ENCODE measurements at places on chromosomes 7 and 10.

DNA sequence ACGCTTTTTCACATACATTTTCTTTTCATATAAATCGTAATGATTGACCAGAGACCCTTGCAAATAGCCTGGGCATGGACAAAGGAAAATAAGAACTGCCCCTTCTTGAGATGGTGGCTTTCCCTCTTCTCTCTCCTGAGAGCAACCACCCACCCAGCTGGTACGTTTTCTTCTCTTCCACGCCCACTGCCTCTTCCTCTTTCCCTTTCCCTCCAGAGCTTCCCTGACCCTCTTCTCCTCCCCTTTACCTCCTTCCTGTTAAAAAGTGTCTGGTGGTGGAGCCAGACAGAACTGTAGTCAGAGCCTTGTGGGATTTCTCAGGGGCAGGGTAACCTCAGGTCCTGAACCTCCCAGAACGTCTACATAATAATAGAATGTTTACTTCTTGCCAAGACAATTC lies 23.2 kb downstream of the GPR141 start:
- ATAC-seq: no peak

DNA sequence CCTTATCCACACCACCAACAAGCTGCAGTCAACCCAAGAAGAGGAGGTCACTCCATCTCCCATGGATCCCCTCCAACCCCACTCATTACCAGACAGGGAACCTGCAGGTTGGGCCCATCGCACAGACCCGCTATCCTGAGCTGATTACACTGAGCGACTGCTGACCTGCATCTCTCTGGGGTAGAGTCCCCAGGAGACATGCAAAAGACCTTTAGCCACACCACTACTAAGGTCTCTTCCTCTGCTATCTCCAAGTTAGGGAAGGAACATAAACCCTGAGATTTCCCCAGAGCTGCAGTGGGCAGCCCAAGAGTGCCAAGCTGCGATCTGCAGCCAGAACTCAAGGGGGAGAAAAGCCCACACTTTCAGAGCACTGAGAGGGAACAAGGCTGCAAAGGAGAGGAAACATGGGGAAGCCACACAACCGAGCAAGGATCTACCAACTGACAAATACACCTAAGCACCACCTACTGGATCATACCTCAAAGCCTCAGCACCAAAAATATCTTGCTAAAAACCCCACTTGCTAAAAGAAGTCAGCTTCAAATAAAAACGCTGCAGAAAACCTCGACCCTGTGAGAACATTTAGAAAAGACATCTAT lies 298.2 kb downstream of the SORCS1 start:
- no peak for ATAC-seq

DNA sequence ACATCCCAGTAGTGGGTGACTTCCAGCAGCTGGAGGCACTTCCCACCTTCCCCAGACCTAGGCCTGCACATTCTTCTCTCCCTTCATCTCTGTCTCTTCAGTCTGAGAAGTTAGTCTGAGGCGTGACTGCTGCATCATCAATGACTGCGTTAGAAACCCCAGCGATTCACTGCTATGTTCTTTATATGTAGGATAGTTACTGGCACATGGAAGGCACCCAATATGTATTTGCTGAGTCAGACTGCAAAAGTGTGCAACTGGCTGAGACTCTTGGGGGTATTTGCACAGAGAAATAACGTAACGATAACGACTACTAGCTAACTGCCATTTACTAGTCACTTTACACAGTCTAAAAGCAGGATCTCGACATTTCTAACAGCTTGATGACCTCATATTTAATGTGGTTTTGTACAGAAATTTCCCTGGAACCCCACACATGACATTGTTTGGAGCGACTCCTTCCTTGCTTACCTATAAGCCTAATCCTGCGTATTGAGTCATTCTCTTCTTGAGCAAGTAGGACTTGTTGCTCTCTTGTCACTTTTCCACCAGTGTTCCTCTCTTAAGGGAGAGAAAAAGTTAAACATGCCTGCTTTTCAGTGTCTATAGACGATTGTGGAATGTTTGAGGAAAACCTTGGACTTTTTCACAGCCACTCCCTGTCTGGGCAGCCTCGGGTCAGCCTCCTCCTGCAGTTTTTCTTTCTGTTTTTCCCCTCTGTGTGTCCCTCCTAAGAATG lies 45.5 kb downstream of the THNSL1 start:
- peak; percentile 14 for ATAC-seq

DNA sequence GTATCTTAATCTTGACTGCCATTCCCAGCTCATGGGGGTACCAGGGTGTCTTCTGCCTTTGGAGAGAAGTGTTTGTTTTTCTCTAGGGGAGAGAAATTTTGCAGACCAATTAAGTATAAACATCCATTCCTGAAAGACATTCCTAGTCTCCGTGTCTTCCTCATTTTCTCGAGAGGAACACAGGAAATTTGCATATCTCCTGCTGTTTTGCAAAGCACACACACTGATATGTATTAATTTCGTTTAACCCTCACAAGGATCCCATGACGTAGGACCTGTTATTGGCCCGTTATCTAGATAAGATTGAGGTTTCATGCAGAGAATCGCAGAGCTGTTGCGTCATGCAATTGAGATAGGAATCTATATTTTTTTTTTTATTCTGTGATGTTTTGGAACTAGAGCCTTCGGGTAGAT lies 944 bp downstream of the RHBDD2 start:
- peak; percentile 42 for ATAC-seq

GRCh38 chr10:32976338-32976737 lies 18.3 kb upstream of the ITGB1 start:
- ATAC-seq: no peak

GRCh38 chr7:70573071-70573661 lies 558.8 kb upstream of the GALNT17 start:
- ATAC-seq: no peak

GRCh38 chr7:102321351-102322201 lies 34.7 kb downstream of the SPDYE6 start:
- no peak for ATAC-seq

- no peak for ATAC-seq
Measured at GRCh38 chr10:11344550-11344949, 266.9 kb downstream of the USP6NL start.

DNA sequence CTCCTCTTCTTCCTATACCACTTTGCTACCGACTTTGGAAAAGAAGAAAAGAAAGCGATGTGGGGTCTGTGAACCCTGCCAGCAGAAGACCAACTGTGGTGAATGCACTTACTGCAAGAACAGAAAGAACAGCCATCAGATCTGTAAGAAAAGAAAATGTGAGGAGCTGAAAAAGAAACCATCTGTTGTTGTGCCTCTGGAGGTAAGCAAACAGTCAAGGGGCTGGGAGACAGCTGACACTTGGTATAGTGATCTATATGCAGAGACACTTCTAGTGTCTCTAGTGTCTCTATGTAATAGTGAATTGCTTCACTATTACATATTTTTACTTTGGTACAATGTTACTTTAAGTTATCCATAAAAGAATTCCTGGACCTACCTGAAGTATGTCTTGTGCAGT lies 13.9 kb downstream of the TET1 start:
- ATAC-seq: no peak

GRCh38 chr10:49149881-49150280 lies 16.1 kb upstream of the FAM170B start:
- no peak for ATAC-seq

- ATAC-seq: no peak
Measured at GRCh38 chr10:72306215-72306760, 32.6 kb downstream of the DDIT4 start.

- ATAC-seq: no peak
Measured at GRCh38 chr10:5477948-5478693, 21.2 kb downstream of the CALML5 start.

DNA sequence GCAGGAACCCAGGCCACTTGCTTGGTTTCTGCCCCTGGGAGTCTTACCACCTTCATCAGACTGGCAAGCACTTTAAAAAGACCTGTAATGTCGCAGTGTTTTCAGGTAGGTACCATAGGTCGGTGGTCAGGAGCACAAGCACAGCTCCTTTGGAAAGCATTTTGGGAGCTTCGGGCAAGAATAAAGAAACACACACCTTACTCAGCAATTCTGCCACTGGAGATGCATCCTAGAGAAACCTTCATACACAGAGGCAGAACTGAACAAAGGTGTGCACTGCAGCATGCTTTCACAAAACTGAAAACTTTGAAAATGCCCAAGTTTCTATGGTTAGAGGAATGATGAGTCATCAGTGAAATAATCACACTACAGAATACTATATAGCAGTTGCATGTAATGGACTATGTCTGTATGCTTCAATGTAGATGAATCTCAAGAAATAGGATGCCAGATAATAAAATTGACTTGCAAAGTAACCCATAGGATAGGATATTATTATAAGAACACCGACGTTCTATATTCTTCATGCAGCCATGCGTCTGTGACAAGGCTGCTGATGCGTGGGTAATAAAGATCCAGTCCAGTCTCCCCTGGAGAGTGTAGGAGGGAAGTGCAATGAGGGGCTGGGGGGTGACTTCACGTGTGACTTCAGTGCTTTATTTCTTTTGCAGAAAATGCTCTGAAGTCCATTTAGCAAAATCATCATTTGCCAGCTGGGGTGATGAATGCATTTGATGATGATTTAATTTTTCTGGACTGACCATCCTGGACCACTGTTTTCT lies 309.5 kb downstream of the WDR37 start:
- no peak for ATAC-seq

DNA sequence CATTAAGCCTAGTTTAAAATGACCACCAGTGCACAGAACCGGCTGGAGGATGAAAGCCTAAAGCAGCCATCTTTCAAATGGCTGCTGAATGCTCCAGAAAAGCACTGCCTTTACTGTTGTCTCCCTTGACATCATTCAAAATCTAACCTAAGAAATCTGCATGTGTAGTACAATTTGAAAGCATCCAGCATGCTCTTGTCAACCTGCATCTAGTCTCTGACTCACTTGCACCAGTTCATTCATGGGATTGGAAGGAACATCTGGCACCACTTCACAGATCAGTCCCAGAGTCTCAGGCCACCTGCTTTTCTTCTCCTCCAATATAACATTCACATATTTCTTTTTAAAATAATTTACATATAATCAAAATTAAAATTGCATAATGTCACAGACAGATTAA lies 76.2 kb downstream of the RNF133 start:
- ATAC-seq: no peak

DNA sequence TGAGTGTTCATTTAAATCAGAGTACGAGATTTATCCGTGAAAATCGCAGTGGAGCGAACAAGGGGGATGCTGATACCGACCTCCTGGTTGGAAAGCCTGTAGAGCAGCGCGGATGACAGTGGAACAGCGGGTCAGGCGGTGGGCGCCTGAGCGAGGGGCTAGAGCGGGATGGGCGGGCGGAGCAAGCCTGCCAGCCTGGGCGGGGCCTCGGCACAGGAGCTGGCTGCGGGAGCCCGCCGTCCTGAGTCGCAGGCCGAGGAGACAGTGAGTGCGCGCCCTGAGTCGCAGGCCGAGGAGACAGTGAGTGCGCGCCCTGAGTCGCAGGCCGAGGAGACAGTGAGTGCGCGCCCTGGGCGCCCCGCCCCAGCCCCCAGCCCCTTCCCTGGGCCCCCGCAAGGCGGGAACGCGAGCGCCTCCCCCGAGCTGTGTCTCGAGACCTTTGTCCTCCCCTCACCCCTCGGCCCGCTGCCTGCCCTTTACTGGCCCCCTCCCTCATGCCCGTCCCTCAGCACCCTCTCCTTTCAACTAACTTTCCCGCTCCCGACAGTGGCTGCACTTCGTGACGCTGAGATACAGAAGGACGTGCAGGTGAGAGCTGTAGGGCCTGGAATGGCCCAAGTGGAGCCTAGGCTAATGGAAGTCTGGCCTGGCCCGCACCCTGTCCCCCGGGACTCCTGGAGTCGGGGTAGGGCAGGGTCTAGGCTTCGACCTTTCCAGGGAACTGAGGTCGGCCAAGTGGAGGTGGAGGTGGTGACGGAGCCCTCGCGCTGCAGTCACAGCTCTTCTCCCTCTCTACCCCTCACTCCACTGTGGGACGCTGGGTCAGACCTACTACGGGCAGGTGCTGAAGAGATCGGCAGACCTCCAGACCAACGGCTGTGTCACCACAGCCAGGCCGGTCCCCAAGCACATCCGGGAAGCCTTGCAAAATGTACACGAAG lies at the start of gene AS3MT:
Gene AS3MT, plus strand, starts transcription at position 213 of the 941 bp plus-strand sequence. Its CDS starts 123 bp downstream, at position 336.
- ATAC-seq: peak; percentile 28

- no peak for ATAC-seq
Measured at GRCh38 chr7:154720016-154720415, 282.9 kb downstream of the PAXIP1 start.

DNA sequence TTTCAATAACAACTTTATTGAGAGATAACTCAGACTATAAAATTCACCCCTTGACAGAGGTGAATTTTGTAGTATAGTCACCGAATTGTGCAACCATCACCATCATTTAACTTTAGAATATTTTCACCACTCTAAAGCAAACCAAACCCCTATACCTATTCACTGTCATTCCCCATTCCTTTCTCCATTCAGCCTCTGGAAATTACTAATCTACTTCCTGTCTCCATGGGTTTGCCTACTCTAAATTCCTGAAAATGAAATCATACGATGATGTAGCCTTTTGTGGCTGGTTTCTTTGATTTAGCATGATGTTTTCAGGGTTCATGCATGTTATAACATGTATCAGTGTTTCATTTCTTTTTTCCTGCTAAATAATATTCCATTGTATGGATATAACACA lies 15.6 kb upstream of the LMTK2 start:
- no peak for ATAC-seq

GRCh38 chr10:26216585-26217395 lies at the start of gene GAD2:
GAD2 (plus strand) TSS chr10:26216774; CDS start chr10:26216810, 36 bp downstream.
- no peak for ATAC-seq

DNA sequence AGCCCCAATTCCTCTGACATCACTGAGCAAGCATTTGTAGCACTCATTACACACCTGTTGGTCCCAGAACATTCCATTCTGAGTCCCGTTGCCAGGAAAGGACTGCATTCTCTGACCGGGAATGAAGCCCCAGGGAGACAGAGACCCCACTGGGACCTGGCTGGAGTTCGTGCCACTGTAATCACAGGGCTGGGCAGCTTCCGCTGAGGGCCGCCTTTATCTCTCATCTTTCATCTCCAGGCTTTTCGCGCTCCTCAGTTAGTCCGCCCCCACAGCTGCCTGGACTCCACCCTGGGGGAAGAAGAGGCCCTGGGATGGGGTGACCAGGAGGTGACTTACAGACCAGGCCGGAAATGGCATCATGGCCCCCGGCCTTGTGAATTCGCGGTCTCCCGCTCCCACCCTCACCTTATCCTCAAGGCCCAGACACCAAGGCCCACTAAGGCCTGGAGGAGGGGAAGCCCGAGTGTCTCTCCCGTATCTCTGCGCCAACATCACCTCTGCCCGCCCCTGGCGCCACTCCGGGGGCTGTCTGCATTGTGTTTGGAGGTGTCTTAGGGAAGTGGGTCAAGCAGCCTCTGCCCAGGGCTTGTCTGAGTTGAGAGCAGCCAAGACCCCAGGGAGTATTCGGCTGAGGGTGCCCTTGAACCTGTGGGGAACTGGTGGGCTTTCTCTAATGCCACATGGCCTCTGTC lies 75.4 kb downstream of the PROSER2 start:
- no peak for ATAC-seq

DNA sequence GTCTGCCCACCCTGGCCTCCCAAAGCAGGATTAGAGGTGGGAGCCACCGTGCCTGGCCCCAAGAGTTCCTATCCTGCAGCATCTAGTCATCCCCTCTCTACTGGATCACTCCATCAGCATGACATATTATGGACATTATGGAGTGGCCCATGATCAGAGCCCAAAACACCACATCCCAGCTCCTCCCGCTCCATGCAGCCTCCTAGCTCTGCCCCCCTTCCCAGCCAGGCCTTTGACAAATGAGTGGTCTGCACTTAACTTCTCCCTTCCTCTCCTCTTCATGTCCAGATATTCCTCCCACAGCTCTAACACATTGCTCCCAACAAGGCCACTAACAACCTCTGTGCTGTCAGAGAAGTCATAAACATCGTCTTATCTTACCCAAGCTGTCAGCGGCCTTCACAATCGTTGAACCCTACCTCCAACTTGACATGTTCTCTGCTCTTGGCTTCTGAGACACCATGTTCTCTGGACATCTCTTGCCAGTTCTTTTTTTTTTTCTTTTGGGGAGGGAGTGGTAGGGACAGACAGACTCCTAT lies 187.6 kb downstream of the NSUN6 start:
- ATAC-seq: no peak
